ENCODE measurements at places on chromosomes 12 and 14. TPM values are rescaled to one million over a fixed set of nuclear protein-coding genes. Genes with fewer than 3 reads are reported as not detected.

DNA sequence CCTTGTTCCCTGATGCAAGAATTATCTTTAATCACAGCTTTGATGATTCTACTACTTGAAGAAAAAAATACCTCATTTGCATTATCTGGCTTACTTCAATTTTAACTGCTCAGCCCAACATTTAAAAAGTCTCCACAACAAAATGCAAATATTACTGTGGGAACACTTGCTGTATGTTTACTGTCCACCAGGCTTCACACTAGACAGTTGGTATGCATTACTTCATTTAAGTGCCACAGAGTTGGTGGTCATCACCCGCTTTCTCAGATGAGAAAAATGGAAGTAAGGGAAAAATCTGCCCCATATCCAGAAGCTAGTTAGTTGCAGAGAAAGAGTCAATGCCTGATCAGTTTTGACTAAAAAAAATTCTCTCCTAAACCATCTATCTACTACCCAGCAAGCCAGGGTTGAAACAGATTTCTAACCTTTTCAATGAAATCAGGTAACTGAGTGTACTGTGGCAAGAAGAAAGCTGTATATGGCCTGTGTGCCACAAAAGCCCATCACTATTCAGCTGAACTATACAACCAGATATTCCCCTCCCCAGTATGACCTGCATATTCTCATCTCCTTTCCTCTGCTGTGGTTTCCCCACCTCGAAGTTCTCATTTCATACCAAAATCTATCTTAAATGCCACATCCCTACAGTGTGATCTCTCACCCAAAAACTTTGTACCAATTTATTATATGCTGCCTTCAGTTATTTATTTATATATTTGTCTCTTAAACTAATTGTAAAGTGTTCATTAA is 90.3 kb downstream of the ATP2B1 start:
- DNase-seq = peak; percentile 18

GRCh38 chr14:102784892-102785594 is 7.8 kb downstream of the TRAF3 start:
- no peak for DNase-seq

DNA sequence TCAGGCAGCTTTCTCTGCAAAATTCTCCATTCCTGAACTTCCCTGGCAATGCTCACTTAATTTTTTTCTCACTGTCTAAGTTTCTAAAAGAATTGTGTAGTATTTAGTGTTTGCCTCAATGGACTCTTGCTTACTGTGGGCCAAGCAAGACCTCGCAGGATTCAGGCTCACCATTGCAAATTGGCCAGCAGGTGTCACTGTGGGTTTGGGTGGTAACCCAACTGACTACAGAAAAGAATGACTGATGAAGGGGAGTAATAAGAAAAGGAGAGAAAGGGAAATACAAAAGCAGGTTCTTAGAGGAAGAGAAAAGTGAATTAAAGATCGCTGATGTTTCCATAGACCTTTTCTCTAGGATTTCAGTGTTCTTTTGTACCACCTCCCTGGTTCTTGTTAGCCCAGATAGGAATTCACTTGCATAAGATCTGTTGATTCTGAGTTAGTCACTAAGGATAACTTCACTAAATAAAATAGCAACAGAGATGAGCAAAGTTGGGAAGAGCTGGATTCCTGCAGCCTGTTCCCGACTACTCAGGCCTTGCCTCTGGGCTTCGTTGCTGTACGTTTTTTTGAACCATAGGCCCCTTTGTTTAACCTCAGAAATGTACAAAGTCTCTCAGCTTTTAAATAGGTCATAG is 386.5 kb upstream of the DDHD1 start:
- peak; percentile 77 for DNase-seq

The HOXC12 gene
- not detected for total RNA-seq

The FSCB gene
- total RNA-seq = not detected

The ARHGEF40 gene
- total RNA-seq = 68.3 TPM
